Stomach (tissue), 19 donors: ENCODE measurements at places on chromosomes 5 and 9. TPM values are rescaled to one million over a fixed set of nuclear protein-coding genes. Genes with fewer than 3 reads are reported as not detected.
A peak's percentile ranks its signal among the peaks of the same experiment; 100 is the strongest.

TAF1L gene
- total RNA-seq: not detected

GTF3C5 gene
- total RNA-seq: 33.5 TPM

LPAR1 gene
- 15.9 TPM for total RNA-seq

CEL gene
- total RNA-seq: not detected

IFNB1 gene
- total RNA-seq: not detected

ANKRD18B gene
- total RNA-seq: not detected

SOHLH1 gene
- total RNA-seq: not detected

SPOCK1 gene
- 10.4 TPM for total RNA-seq

PCDHAC2 gene
- total RNA-seq: not detected

CCNJL gene
- 104 TPM for total RNA-seq

FBN2 gene
- total RNA-seq: 3.6 TPM

- DNase-seq: no peak
- H3K27ac ChIP-seq: peak overlapping the region; percentile 70
- H3K36me3 ChIP-seq: no peaks in the 10 kb centered on the region
- H3K27me3 ChIP-seq: no peaks in the 10 kb centered on the region
- H3K4me3 ChIP-seq: no peak overlapping the region
- H3K4me1 ChIP-seq: peaks cover 23% of the 10 kb centered on the region
Measured at GRCh38 chr9:87581513-87581912, 83.8 kb downstream of the DAPK1 start.

GRCh38 chr9:91391412-91391811 lies 29.7 kb upstream of the AUH start:
- H3K27ac ChIP-seq: no peak overlapping the region
- no peak overlapping the region for H3K4me3 ChIP-seq
- no peaks in the 10 kb centered on the region for H3K36me3 ChIP-seq
- DNase-seq: no peak

DNA sequence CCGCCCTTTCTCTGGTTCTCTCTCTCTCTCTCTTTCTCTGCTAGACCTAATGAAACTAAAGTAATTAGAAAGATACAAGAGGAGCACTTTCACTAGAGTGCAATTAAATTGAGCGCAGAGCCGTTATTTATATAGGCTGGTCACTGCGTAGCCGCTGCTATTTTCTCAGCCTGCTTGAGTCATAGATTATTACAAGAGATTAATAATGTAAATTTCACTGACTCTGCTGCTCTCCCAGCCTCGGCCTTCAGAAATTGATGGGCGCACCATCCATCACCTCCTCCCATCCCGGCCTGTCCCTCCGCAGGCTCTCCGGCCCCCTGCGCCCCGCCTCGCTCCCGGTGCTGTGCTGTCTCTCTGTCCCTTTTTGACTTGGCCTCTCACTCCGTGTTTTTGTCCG lies 268.0 kb upstream of the MVB12B start:
- no peaks in the 10 kb centered on the region for H3K4me1 ChIP-seq
- H3K27me3 ChIP-seq: peaks cover 78% of the 10 kb centered on the region
- H3K36me3 ChIP-seq: no peaks in the 10 kb centered on the region
- peak; percentile 27 for DNase-seq

DNA sequence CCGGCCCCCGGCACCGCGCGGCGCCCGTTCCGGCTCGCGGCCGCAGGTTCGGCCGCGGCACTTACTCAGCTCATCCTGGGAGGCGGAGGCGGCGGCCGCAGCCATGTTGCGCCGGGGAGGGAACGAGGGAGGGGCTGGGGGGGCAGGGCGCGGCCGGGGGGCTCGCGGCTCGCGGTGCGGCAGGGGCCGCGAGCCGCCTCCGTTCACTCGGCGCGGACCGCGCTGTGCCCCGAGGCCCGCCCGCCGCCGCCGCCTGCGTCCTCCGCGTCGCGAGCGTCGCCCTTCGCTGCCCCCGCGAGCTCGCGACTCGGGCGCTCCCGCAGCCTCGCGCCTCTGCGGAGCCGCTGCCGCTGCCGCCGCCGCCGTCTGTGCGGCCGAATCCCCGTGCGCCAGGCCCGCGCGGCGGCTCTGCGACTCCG lies 735 bp downstream of the ECPAS start:
- no peak for DNase-seq
- no peaks in the 10 kb centered on the region for H3K36me3 ChIP-seq
- peaks cover 13% of the 10 kb centered on the region for H3K4me1 ChIP-seq

GRCh38 chr5:157563929-157564716 lies 11.5 kb downstream of the ADAM19 start:
- no peak for DNase-seq
- H3K27ac ChIP-seq: peak overlapping the region; percentile 71
- peaks cover 11% of the 10 kb centered on the region for H3K36me3 ChIP-seq
- peaks cover 88% of the 10 kb centered on the region for H3K4me1 ChIP-seq
- no peaks in the 10 kb centered on the region for H3K27me3 ChIP-seq

DNA sequence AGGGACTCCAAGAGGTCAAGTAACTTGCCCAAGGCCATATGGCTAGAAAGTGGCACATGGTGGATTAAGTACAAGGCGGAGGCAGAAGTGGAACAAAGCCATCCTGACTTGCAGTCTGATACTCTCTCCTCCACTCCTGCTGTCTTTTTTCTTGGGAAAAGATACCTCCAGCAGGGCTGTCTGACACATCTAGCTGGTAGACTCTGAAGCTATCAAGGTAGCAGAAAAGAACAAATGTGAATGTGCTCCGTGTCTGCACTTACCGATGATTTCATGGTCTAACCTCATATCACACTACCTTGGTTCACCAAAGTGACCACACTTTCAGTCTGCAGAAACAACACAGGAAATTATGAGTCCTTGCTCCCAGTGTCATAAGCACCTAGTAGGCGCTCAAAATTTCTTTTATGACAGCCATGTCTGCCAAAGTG lies 284.8 kb downstream of the CRB2 start:
- no peak overlapping the region for H3K4me3 ChIP-seq
- no peaks in the 10 kb centered on the region for H3K36me3 ChIP-seq
- DNase-seq: no peak
- H3K27ac ChIP-seq: no peak overlapping the region
- peaks cover 36% of the 10 kb centered on the region for H3K4me1 ChIP-seq

DNA sequence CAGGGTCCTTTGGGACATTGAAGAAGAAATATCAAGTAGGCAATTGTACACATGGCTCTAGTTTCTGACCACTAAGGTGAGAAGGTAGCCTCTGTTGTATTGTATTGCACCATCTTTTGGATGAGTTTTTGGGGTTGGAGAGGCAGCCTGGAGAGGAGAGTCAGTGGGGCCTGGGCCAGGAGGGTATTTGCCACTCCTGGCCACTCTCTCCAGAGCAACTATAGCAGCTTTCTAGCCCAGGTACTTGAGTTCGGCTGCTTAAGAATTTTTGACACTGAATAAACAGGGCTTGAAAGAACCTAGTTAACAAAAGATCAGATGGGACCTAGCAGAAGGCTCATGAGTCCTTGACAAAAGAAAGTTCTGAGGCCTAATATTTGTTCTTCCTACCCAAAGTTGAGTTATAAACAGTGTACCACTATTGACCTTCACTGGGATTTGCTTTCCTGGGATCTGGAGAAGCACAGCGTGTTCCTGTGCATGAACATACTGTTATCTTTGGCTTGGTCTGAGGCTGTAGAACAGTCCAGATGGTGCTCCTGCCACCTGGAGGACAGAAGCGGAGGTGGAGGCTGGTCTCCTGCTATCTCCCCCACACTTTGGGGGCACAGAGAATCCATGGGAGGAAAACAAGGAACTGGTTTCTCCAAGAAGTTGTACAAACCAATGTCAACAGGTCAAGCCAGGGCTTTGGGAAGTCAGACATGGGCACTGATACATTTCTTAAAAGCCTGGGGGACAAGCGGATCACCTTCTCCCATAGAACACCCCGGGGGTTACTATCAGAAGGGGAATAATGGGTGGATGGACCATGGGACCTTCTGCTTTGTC lies 110.4 kb upstream of the LIFR start:
- no peak overlapping the region for H3K4me3 ChIP-seq
- H3K27ac ChIP-seq: peak overlapping the region; percentile 72
- peaks cover 12% of the 10 kb centered on the region for H3K4me1 ChIP-seq
- DNase-seq: peak; percentile 72
- H3K27me3 ChIP-seq: no peaks in the 10 kb centered on the region

- H3K4me1 ChIP-seq: no peaks in the 10 kb centered on the region
- H3K27ac ChIP-seq: peak overlapping the region; percentile 59
- H3K27me3 ChIP-seq: no peaks in the 10 kb centered on the region
- no peak for DNase-seq
- H3K4me3 ChIP-seq: no peak overlapping the region
Measured at GRCh38 chr9:14909181-14909580, 1.0 kb downstream of the FREM1 start.

GRCh38 chr9:73260506-73260905 lies 108.8 kb downstream of the ANXA1 start:
- H3K4me1 ChIP-seq: no peaks in the 10 kb centered on the region
- no peak overlapping the region for H3K27ac ChIP-seq
- no peak overlapping the region for H3K4me3 ChIP-seq
- no peaks in the 10 kb centered on the region for H3K36me3 ChIP-seq
- H3K27me3 ChIP-seq: no peaks in the 10 kb centered on the region

- no peak for DNase-seq
- no peaks in the 10 kb centered on the region for H3K36me3 ChIP-seq
- H3K27me3 ChIP-seq: no peaks in the 10 kb centered on the region
Measured at GRCh38 chr9:124263800-124264426, 6.2 kb downstream of the NEK6 start.

DNA sequence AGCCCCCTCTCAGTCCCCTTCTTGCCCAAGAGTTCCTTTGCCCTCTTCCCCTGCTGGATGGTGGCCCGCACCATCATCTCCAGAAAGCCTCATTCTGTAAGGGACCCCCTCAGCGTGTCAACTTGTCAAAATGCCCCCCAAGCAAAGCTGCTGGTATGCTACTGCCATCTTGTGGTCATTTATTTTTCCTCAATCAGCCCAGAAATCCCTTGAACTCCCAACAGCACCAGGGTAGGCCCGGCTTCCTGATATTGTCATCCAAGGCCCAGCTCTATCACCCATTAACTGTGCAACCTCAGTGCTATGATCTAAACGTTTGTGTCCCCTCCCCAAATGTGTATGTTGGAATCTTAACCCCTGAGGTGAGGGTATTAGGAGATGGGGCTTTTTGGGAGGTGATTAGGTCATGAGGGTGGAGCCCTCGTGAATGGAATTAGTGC lies 53.2 kb upstream of the FBXW11 start:
- H3K4me3 ChIP-seq: no peak overlapping the region
- H3K27ac ChIP-seq: no peak overlapping the region
- H3K27me3 ChIP-seq: no peaks in the 10 kb centered on the region
- no peaks in the 10 kb centered on the region for H3K4me1 ChIP-seq
- H3K36me3 ChIP-seq: peaks cover 97% of the 10 kb centered on the region
- DNase-seq: no peak

- H3K36me3 ChIP-seq: no peaks in the 10 kb centered on the region
- H3K27ac ChIP-seq: no peak overlapping the region
- DNase-seq: peak; percentile 36
- H3K4me3 ChIP-seq: no peak overlapping the region
- no peaks in the 10 kb centered on the region for H3K4me1 ChIP-seq
Measured at GRCh38 chr9:77514886-77515711, 133.0 kb downstream of the GNA14 start.

DNA sequence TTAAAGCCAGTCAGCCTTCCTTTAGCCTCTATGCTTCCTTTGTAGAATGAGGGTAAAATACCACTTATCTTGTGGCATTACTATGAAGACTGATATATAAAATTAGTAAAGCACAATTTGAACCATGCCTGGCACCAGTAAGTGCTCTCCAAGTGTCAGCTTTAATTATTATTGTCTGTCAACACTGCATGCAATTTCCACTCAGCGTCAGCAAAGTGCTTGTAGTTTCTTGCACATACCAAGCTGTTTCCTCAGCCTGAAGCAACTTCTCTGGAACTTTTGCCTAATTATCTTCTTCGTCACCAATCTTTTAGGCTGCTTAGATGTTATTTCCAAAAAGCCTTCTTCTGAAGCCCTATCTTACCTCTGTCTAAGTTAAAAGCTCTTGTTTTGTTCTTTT lies 177.3 kb downstream of the CDC42SE2 start:
- no peak for DNase-seq
- H3K4me3 ChIP-seq: no peak overlapping the region
- no peaks in the 10 kb centered on the region for H3K4me1 ChIP-seq
- H3K27ac ChIP-seq: no peak overlapping the region
- H3K36me3 ChIP-seq: peaks cover 31% of the 10 kb centered on the region

- H3K4me1 ChIP-seq: peaks cover 15% of the 10 kb centered on the region
- H3K36me3 ChIP-seq: no peaks in the 10 kb centered on the region
- peak overlapping the region; percentile 17 for H3K27ac ChIP-seq
Measured at GRCh38 chr5:33890131-33891032, 1.4 kb downstream of the ADAMTS12 start.

DNA sequence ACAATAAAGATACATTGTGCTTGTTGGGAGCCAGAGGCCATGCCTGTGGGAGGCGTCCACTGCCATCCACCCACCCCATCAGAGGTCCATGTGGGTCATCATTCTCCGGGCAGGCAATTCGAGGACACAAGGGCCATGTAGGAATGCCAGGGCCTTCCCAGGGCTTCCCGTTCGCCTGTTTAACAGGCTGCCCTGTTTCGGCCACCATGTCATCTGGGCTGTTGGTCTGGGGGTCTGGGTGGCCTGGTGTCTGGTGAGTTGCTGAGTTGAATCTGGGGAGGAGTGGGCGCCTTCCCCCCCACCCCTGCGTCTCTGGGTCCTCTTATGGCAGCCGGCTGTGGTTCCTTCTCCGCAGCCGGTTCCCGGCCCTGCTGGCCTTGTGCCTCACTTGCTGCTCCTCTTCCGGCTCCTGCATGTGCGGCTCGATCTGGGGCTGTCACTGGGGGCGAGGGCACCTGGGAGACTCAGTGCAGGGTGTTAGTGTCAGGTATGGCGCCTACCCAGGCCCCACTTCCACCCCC lies 117.4 kb downstream of the WNK2 start:
- no peak for DNase-seq
- H3K27me3 ChIP-seq: no peaks in the 10 kb centered on the region
- no peak overlapping the region for H3K4me3 ChIP-seq

DNA sequence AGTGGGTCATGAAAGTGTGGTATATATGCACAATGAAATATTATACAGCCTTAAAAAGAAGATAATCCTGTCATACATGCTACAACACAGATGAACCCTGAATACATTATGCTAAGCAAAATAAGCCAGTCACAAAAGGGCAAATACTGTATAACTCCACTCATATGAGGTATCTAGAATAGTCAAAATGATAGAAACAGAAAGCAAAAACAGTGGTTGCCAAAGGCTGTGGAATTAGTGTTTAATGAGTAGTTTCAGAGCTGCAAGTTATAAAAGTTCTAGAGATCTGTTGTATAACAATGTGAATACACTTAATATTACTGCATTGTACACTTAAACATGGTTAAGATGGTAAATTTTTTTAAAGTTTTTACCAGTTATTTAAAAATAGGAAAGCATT lies 135.0 kb downstream of the OXCT1 start:
- no peaks in the 10 kb centered on the region for H3K27me3 ChIP-seq
- H3K4me3 ChIP-seq: no peak overlapping the region
- no peaks in the 10 kb centered on the region for H3K4me1 ChIP-seq
- H3K36me3 ChIP-seq: peaks cover 53% of the 10 kb centered on the region
